Activated naive CD4-positive, alpha-beta T cell treated with anti-CD3 and anti-CD28 coated beads, Interleukin-2, amount 10 ng/mL, durations not matched to agents 7 days and 5 days (primary cell): ENCODE measurements at places on chromosomes 4 and X.

DNA sequence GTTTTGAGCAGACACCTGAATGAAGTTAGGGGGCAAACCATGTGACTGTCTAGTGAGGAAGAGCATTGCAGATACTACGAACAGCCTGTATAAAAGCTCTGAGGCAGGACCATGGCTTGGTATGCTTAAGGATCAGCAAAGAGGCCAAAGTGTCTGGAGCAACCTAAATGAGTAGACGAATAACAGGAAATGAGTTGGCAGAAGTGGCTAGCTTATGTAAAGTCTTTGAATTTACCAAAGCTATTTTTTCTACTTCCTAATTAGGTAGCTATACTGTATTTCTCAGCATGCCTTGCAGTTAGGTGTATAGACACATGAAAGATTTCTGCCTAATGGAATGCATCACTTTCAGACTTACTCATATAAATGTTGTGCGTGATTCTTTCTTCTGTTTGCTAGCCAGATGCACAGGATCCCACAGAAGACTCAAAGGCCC is 9.3 kb upstream of the GPRIN3 start:
- DNase-seq: peak; percentile 23

- DNase-seq: no peak
These were observed 80.8 kb downstream of the PALLD start for GRCh38 chr4:168577624-168578023.

GRCh38 chrX:72105436-72105835 is 26.3 kb downstream of the RTL5 start:
- DNase-seq: peak; percentile 67

GRCh38 chr4:78308517-78308916 is 243.1 kb upstream of the ANXA3 start:
- no peak for DNase-seq

GRCh38 chr4:85391589-85392410 is 83.2 kb upstream of the ARHGAP24 start:
- no peak for DNase-seq

DNA sequence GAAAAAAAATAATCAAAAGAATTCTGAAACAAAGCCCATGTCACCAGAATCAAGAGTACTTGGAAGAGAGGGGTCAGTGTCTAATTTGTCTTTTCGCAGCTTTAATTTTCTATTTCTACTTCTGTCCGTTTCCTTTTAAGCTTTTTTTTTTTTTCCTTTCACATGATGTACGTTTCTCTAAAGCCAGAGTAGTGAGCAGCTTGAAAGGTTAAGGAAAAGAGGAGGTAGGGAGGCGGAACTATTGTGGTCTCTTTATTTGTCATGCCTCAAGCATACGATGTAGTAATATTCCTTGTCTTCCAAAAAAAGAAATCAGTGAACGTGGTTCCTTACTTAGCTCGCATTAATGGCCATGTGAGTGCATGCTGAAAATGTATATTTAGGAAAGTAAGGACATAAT is 311.5 kb downstream of the TENM3 start:
- no peak for DNase-seq

DNA sequence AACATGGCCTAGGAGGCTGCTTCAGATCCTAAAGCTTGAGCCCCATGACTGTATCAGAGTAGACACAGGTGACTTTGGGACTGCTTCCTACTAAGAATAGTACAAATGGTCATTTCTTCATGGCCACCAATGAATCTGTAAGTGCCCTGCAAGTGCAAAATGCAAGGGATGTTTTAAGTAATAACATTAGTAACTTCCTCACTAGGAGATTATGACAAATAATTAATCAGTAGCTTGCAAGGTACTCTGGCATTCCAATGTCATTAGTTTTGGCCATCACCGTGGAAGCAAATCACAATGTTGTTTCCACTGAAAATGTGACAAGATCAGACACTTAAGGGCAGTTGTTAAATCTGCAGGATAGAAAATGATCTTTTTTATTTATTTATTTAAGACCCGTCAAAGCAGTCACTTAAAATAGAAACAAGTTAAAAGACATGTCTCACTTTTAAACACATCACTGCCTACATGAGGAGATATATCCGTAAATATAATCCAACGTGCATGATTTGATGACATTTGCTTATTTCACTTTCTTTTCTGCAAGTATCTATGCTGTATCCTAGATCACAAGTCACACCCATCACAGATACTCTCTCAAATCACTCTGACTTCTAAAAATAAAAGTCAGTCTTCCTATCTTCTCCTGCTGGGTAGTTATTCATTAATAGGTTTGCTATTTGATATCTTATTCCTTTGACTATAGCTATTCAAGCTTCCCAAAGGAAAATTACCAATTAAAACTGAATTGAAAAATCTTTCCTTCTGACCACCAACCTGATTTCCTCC is 400.6 kb downstream of the IL15 start:
- no peak for DNase-seq

GRCh38 chr4:81621490-81621889 is 149.8 kb upstream of the RASGEF1B start:
- no peak for DNase-seq

DNA sequence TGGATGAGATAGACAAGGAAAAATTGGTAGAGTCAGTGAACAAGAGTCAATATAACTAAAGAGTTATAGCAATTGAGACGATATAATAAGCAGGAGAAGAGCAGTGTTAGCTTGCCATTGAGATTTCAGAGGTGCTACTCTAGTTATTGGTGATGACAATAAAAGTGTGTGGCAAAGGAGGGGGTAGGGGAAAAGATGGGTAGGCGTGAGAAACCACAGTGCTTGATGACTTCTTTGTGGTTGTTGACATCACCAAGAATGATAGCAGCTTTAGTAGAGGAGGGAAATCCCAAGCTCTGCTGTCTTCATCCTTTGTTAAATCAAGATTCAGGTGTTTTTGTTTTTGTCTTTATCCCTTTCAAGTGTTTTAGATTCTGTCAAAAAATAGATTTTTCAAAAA is 179.9 kb upstream of the PPP3CA start:
- peak; percentile 54 for DNase-seq

DNA sequence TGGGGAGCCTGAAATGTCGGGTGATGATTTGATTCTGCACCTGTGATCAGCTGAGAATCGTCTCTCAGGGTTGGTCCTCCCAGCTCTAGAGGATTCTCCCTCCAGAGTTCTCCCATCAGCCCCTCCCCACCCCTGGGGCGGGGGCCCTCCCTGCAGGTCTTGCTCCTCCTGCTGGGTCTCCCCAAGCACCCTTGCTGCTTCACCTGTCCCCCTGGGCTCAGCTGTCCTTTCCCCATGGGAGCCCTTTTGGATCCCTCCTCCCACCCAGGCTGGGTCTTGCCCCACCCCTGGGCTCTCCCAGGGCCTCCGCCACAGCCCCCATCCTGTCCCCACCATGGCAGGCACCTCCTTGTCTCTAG is 22.2 kb downstream of the PSAPL1 start:
- peak; percentile 16 for DNase-seq

DNA sequence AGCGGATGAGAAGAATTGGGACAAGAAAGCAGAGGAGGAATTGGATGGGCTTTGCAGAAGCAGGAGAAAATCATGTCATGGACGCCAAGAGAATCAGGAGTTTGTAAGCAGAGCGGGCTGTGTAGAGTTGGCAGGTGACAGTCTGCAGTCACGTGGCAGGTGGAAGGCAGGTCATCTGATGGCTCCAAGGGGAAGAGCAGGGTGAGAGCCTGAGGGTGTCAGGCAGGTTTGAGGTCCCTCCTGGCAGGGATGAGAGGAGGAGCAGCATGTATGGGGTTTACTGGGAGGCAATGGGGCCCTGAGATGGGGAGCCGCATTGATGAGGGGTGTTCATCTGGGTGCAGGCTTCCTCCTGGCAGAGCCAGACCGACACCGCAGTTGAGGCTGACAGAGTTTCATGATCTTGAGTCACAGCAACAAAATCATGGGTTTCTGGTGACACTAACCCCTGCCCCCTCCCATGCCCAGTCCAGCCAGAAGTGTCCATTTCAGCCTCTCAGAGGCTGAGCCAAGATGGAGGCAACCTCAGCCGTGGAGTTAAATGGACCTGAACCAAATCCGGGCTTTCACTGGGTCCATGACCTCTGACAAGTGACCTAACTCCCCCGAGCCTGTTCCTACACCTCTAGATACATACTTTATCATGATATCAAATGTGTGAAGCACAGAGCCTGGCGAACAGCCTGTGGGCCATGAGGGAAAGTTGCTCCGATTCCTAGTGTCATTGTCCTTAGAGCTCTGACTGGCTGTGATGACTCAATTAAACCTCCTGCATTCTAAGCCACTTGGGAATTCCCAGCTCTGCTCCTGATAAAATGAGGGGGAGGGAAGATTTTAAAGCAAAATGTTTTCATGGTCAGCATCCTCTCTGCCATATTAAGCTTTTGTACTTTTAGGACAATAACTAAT is 36.1 kb downstream of the EVC start:
- no peak for DNase-seq

DNA sequence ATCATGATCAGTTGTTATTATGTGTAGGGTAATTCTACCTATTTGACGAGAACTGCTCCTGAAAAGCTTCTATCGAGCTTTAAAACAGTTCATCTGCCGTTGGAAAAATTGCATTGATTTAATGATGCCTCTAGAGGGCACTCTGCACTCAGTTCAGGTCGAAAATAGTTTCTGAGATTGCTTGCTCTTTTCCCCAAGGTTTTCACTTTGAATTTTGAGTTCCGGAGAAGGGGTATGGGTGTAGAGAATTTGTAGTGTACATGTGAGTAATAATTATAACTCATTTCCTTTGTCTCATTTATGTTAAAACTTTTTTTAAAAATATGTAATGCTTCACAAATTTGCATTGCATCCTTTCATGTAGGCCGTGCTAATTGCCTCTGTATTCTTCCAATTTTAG is 28.4 kb upstream of the TNIP3 start:
- no peak for DNase-seq

GRCh38 chrX:13646154-13646549 is 6.8 kb upstream of the TCEANC start:
- peak; percentile 57 for DNase-seq

DNA sequence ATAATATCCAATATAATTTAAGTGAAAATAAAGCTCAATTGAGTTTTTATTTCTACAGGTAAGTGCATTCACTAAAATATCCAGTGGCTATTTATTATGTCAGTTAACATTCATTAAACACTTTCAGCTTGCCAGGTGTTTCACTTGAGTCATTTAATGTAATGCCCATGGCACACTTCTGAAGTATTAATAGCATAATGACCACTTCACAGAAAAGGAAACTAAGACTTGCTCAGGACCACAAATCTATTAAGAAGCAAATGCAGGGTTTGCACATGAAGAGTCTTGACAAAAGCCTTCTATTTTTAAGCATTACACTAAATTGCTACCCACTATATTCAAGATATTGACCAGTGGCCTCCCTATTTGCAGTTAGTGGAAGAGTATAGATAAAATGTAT is 612.7 kb downstream of the KCTD8 start:
- DNase-seq: no peak

GRCh38 chrX:96987228-96987627 is 103.5 kb downstream of the RPA4 start:
- DNase-seq: no peak

GRCh38 chr4:123361195-123361861 is 35.3 kb upstream of the SPRY1 start:
- DNase-seq: no peak

DNA sequence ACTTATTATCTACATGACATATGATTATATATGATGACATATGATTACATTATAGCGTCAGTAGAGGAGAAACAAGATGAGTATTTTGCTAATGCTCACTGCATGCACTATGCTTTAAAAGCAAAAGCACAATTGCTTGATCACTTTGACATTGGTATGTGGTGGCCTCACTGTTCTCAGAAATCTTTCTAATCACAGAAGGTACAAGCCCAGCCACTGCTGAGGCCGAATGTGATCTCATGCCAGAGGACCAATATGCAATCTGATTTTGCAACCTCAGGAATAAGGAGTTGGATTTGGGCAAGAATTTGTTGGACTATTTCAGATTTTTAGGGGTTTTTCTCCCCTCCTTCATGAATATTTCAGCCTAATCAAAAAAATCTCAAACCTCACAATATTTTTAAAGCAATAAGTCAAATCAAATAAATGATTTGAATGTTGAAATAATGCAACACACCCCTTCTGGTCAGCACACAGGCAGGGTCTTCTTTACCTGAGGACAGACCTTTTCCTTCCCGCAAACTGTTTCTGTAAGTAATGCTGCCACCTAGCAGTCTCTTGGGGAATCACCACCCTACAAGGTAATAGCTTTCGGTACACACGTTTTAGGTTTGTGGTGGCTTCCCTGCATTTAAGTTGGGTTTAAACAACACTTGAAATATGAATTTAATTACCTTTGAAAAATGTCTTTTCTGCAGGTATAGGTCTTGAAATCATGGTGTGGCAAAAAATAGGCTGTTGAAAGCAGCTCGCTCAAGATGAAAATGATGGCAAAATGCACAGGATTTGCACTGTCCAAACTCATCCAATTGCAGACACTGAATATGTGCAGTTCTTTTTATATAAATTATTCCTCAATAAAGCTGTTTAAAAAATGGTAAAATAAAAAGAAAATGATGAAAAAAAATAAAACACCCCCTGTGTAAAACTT is 4.8 kb upstream of the CXCL13 start:
- peak; percentile 53 for DNase-seq

DNA sequence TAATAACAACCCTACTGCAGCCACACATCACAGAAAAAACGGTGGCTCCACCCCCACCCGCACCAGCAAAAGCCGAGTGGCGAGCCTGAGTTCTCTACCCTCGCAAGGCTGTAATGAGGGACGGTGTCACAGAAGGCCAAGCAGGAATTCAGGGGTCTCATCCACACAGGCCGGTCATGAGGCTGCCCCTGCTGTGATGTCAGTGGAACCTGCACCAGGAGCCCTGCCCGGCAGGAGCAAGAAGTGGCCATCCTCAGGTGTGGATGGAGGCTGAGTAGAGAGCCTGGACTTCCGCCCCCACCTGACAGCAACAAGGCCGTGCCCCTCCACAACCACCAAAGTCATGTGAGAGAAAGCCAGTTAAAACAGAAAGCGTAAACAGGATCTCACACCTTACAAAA is 20.6 kb downstream of the LYAR start:
- peak; percentile 28 for DNase-seq

GRCh38 chr4:104870495-104871233 is 276.0 kb upstream of the TET2 start:
- no peak for DNase-seq

- DNase-seq: no peak
These were observed 34.7 kb downstream of the ZFYVE28 start for GRCh38 chr4:2383760-2384159.

DNA sequence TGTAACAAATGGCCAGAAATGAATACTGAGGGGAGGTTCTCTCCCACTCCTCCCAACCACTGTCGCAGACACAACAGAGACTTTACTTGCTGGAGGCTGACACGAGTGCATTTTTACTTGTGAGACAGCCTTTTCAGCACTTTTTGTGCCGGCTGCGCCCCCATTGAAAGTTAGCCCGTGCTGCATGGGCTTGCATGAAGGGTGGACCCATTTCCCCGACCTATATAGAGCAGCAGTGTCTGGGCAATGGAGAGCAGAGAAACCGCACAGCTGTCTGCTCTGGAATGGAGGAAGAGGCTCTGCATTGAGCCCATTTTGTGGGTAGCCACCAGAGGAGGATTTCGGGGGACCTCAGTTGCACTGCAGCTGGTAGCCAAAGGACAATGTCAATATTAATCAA is 208.8 kb downstream of the UGT8 start:
- DNase-seq: no peak
